Retinal pigment epithelial cell (primary cell): ENCODE measurements at places on chromosomes 4 and X.

- DNase-seq, result no peak
These were observed 35.6 kb upstream of the UGT2B10 start for GRCh38 chr4:68780232-68780631.

DNA sequence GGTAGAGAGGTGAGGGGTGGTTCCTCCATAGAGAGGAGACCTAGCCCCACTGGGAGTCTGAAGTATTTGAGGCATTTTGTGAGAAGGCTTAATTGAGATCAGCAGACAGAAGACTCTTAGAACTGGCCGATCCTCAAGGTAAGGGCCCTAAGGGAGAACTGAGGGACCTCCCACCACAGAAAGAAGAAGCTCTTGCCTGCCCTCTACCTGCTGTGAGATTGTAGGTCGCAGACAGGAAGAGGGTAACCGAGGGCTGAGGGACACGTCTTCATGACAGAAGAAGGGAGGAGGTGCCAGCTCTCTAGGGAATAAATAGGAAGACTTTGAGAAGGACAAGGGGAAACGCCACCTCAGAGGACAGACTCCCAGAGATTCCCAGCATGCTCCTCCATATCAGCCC lies 24.1 kb upstream of the MAGEC1 start:
- DNase-seq, result no peak

- no peak for DNase-seq
These were observed 57.2 kb upstream of the MTMR1 start for GRCh38 chrX:150635952-150636351.

DNA sequence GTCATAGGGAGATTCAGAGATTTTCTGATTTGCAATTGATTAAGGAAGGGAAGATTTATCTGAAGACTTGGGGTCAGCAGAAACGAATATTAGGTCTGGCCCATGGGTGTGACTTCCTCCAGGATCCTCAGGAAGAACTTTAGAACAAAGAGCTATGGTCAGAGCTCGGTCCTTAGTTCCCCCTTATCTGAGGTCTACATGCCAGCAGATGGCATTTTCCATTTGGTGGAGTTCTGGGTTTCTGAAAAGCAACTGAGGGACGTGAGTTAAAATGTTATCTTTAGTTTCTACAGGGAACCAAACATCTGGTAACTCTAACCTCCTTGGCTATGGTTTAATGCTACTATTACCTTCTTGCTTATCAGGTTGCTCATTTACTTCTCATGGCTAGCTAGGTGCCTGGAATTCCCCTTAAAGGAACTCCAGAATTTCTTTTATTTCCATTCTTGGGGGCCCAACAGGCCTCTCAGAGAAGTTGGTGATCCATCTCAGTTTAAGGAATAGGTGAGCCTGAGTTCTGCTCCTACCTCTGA lies 40.7 kb downstream of the KLF3 start:
- DNase-seq, result no peak

GRCh38 chr4:7384929-7385890 lies 49.5 kb downstream of the PSAPL1 start:
- no peak for DNase-seq

- no peak for DNase-seq
These were observed 218.7 kb downstream of the NWD2 start for GRCh38 chr4:37463033-37463856.

- DNase-seq, result no peak
These were observed 944 bp downstream of the KLF8 start for GRCh38 chrX:56233100-56233499.

DNA sequence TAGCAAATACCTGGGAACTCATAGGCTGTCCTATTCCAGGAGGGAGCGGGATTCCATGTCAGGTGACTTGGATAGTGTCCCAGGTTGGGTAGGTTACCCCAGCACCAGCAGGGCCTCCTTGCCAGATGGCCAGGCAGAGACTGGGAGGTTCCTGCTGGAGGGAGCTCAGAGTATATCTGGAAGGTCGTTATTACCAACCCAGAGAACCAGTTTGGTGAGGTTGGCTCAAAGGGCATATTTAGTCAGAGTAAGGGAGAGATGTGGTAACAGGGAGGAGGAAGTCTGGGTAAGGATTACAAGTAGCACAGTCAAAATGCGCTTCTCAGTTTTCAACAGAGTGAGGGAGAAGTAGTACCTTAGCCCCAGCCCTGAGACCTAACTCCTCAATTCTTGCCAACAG lies 53.3 kb upstream of the LNX1 start:
- no peak for DNase-seq

DNA sequence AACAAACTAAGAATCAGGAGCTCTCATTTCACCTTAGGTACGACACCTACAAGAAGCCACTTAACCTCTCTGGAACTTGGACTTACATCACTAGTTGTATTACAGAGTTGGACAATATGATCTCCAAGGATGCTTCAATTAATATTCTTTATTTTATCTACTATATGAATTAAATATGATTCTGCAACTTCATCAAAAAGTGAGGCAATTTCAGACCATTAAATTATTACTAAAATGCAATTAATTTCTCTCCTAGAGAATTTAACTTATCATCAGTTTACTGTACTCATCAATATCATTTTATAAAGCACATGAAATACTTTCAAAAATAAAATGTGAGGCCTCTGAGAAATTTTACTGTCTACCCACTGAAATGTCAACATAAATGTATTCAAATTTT lies 33.9 kb downstream of the SLC39A8 start:
- DNase-seq, result no peak

GRCh38 chr4:6772223-6772928 lies 10.2 kb upstream of the KIAA0232 start:
- no peak for DNase-seq

DNA sequence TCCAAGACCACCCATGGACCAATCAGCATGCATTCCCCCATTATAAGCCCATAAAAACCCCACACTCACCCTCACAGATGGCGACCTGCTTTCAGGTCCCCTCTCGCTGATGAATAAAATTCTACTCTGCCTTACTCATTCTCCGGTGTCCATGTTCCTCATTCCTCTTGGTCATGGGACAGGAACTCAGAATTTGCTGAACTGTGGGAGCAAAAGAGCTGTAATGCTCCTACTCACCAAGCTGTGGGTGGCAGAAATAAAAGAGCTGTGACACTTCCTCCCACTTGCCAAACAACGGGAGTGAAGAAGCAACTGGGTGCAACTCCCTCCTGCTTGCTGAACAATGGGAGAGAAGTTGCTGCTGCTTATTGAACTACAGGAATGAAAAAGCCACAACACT lies 168.5 kb upstream of the PCDH18 start:
- DNase-seq, result no peak

- no peak for DNase-seq
These were observed 578.9 kb upstream of the FAT1 start for GRCh38 chr4:187302457-187303150.

- DNase-seq, result no peak
These were observed 37.5 kb upstream of the BRS3 start for GRCh38 chrX:136450050-136450830.
